ENCODE measurements at places on chromosomes 1 and 21. TPM values are rescaled to one million over a fixed set of nuclear protein-coding genes. Genes with fewer than 3 reads are reported as not detected.

SAMD11 gene
- 3.7 TPM for total RNA-seq

ICOSLG gene
- total RNA-seq: 2.6 TPM

HAO2 gene
- total RNA-seq: not detected

SMIM1 gene
- total RNA-seq: 1.6 TPM

IL22RA1 gene
- total RNA-seq: not detected

ZBTB8A gene
- total RNA-seq: 10.4 TPM
